ENCODE measurements at places on chromosomes 5 and 9. TPM values are rescaled to one million over a fixed set of nuclear protein-coding genes. Genes with fewer than 3 reads are reported as not detected.

NIPBL gene
- 45.8 TPM for total RNA-seq

DNA sequence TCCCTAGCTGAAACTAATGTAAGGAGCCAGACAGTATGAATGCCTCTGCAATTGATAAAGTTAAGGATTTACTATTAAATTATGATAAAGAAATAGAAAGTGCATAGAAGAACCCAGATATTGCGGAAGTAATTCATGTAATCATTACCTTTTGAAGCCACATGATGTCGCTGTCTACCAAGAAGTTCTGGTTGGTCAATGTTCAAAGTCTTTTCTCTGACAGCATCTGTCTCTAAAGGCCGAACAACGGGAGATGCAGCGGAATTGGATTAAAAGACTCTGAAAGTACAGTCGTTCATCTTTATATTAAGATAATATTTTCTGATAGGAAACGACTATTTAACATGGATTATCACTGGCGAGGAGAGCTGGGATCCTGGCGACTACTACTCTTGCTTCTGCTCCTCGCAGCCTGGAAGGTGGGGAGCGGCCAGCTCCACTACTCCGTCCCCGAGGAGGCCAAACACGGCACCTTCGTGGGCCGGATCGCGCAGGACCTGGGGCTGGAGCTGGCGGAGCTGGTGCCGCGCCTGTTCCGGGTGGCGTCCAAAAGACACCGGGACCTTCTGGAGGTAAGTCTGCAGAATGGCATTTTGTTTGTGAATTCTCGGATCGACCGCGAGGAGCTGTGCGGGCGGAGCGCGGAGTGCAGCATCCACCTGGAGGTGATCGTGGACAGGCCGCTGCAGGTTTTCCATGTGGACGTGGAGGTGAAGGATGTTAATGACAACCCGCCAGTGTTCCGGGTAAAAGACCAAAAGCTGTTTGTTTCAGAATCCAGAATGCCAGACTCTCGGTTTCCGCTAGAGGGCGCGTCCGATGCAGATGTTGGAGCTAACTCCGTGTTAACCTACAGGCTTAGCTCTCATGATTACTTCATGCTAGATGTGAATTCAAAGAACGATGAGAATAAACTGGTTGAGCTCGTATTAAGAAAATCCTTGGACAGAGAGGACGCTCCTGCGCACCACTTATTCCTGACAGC, at the start of gene PCDHA8:
Gene PCDHA8 (plus strand): TSS at position 210 of the 985 bp plus-strand sequence. CDS start 135 bp downstream, at position 345.
- DNase-seq: no peak

DNA sequence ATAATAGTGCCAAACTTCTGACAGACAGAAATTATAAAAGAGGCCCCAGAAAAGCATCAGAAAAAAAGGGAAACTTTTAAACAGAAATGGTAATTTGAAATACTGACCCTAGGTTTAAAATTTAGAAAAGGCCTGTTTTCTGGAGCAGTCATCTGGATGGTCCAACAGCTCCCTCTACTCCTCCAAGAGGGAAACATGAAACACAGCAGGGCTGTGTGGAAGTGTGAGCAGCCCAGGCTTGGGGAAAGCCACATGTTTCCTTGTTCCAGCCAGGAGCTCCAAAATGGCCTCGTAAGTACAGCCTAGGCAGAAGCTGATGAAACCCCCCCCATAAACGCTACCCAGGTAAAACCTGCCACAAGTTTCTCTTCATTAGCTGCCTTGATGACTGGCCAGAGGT, 499.3 kb upstream of the ADAMTS16 start:
- DNase-seq: no peak

DNA sequence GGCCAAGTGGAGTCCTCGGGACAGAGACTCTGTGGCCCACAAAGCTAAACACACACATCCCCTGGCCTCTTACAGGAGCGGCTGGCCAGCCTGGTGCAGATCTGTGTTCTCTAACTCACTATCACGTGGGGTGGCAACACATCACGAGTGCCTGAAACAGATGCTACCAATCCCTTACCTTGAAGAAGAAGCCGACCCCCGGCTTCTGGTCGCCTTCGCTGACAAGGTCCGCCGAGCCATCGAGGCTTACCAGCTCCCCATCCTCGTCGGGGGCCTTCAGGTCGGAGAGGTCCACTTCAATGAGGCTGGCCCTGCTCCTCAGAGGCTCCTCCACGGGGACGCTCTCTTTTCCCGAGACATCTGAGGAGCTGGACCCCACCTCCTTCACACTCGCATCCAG, 86.7 kb downstream of the CAMSAP1 start:
- no peak for DNase-seq

- DNase-seq: no peak
These were observed 12.0 kb downstream of the URM1 start for GRCh38 chr9:128383007-128383753.

GRCh38 chr9:35367451-35367850, 122.5 kb upstream of the RUSC2 start:
- no peak for DNase-seq

GRCh38 chr9:137037483-137037882, 5.6 kb upstream of the FUT7 start:
- no peak for DNase-seq

NR4A3 gene
- 4.1 TPM for total RNA-seq
